ENCODE measurements at places on chromosomes 5 and 9.

GRCh38 chr9:17928228-17928627 lies 349.4 kb downstream of the SH3GL2 start:
- no peak for DNase-seq

GRCh38 chr5:115544043-115544435 lies 536 bp downstream of the FEM1C start:
- DNase-seq: peak; percentile 60

GRCh38 chr9:132099741-132100407 lies 20.2 kb upstream of the MED27 start:
- DNase-seq: no peak

- no peak for DNase-seq
Observed at GRCh38 chr5:1881731-1882336, 891 bp downstream of the IRX4 start.

DNA sequence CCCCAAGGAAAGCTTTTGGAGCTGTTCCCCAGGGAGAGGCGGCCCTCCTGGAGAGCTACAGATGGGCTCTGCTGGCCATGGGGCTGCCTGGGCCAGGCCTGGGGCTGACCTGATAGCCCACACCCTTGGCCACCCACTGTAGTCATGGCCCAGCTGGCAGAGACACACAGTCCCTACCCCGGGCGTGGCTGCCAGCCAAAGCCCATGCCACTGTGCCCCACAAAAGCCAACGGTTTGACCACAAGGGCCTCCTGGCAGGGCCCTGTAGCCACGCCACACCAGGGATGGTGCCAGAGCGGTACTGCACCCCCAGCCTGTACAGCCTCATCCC lies 15.2 kb downstream of the NACC2 start:
- DNase-seq: no peak

- no peak for DNase-seq
Observed at GRCh38 chr5:75368391-75368790, 31.4 kb downstream of the HMGCR start.

DNA sequence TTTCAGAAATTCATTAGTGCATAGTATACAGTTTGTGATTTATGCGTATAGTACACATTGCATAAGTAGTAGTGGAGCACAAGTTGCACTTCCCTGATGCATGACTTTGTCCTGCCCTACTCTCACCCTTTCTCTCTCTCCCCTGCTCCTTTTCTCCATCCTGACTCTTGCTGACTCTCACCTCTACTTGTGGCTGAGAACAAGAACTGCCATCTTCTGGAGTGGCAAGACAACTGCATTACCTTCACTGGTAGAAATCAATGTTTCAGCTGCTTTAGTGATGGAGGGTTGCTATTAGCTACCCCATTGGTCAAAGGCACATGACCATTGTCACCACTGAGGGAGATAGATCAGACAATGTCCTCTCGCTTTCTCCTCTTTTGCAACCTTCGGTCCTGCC lies 26.9 kb downstream of the SPEF2 start:
- DNase-seq: no peak

- DNase-seq: no peak
Observed at GRCh38 chr5:32519508-32519907, 65.8 kb upstream of the SUB1 start.

DNA sequence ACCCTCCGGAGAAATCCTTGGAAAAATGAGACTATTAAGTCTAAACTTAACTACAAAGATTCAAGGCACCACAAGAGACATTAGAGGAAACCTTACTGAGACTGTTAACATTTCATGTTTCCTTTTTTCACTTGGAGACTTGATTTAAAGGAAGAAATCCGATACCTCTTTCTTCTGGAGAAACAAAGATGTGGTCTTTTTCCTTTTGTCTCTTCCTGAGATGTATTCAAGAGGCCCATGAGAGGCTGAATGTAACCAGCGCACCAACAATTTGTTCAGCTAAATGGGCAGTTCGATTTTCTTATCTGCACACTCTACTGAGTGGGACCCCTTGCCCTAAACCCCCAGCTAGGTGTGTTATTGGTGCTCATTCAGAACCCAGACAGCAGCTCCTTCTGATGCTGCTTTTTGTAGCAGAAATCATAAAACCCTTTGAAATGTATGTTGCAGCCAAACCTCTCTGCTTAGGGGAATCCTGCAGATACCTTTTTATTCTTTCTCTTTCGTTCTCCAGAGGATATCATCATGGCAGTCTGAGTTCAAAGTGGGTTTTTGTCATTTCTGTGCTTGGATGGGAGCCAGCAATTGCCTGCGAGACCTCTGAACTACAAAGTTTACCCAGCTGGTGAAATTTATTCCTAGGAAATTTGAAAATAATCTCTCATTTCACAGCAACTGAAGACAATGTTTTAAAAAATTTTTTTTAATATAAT lies 41.9 kb upstream of the ACTBL2 start:
- no peak for DNase-seq

- DNase-seq: no peak
Observed at GRCh38 chr5:171270136-171270535, 38.9 kb upstream of the TLX3 start.

GRCh38 chr9:133994353-133995011 lies 2.4 kb upstream of the VAV2 start:
- peak; percentile 9 for DNase-seq

GRCh38 chr5:1401536-1402138 lies 43.6 kb downstream of the SLC6A3 start:
- DNase-seq: no peak

GRCh38 chr9:134434894-134435506 lies 108.7 kb downstream of the RXRA start:
- no peak for DNase-seq

GRCh38 chr9:104586496-104587180 lies 12.6 kb downstream of the OR13C5 start:
- no peak for DNase-seq

- no peak for DNase-seq
Observed at GRCh38 chr9:115838417-115838816, 315.2 kb upstream of the PAPPA start.

DNA sequence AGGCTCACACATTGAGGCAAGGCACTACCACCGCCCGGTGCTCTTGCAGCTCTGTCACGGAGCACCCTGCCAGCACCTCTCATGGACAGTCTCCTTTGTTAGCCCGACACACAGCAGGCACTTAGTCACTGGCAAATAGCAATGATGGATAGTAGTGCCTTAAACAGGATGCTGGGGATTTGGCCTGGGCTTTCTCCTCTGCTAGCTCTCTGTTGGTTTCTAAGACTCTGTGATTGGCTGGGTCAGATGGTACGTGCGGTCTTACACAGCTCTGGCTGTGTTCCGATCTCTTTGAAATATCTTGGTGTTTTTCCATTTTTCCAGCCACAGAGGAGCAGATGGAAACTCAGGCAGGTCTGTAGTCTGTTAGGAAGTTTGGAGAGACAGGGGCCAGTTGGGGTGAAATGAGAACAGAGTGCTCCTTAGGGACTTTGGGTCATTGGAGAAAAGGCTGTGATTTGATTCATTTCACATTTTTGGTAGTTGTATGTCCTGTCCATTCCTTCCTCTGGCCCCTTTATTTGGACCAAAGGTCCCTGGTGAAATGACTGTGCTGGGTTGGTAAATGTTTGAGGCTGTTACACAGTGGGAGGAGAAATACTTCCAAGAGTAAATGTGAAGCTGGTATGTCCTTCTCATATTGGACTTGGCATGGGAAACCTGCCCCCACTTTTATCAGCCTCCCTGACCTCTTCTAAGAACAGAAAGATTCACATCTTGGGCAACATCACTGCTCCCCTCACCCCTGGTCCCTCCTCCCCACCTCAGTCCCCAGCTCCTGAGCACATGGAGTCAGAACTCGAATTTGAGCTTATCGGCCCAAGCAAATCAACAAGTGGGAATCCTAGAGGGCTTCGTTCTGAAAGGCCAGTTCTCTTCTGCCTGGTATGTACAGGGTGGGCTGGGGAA lies 3.4 kb downstream of the SMIM3 start:
- no peak for DNase-seq

- DNase-seq: peak; percentile 51
Observed at GRCh38 chr9:37753489-37754190, at the start of gene TRMT10B. TRMT10B (plus strand) TSS chr9:37753805; CDS start chr9:37761932, 8,127 bp downstream.

GRCh38 chr5:116382874-116383266 lies 191.8 kb downstream of the SEMA6A start:
- DNase-seq: no peak

DNA sequence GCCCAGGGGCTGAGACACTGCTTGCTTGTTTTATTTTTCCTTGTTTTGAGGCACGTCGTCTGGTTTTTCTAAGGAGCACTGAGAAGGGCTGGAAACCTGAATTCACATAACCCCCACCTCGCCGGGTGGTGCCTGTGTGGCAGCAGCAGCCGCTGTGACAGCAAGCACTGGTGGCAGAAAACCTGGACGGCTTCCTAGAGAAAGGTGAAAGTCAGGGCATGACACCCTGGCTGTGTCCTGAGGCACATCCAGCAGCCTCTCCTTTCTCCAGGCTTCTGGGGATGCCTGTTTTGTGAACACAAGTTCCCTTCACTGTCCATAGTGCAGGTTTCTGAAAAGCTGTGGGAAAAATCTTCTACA lies 29.2 kb downstream of the MRPL36 start:
- no peak for DNase-seq

DNA sequence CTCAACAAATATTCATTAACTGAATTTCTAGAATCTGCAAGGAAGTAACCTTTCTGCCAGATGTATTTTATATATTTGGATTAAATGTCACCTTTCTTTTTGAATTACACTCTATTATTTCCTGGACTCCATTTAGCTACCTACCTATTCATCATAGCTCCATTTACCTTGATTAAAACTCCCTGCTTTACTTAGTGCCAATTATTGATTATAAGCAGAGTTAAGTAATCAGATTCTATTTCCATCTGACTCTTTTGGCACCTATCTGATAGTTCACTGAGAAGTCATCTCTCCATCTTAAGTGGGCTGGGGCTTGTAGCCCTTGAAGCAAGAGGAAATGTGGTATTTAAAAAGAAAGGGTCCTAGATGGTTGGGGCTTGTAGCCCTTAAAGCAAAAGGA lies 88.6 kb downstream of the TRPM3 start:
- DNase-seq: no peak

GRCh38 chr5:78791501-78792100 lies 143.0 kb upstream of the LHFPL2 start:
- no peak for DNase-seq

DNA sequence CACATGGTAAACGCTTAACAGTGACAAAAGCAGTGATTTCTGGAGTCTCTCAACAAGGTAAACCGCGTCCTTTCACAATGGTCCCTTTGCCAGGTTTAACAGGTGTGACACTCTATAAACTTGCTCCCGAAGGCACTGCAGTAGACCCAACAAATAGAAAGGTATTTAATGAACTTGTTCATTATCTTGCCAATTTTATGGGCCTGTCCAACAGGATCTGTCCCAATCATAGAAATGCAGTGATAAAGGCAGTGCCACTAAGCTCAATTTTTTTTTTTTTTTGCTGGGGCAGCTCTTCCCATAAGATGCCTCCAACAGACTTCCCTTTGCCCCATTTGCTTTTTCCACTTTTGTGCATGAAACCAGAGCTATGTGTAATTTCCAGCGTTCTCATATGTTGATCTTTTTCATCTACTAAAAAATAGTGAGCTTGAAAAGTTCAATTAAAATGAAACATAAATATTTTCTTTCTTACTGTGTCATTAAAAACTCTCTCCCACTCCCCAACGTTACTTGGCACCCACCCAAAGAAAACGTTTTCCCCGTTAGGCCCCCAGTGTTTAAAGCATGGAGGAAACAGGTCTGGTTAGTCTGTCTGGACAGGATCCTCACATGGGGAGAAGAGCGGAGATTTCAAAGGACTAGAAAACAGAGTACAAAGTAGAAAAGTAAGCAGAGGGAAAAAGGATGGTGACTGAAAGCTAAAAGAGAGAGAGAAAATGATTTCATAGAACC lies 80.9 kb upstream of the SPATA31D4 start:
- no peak for DNase-seq

DNA sequence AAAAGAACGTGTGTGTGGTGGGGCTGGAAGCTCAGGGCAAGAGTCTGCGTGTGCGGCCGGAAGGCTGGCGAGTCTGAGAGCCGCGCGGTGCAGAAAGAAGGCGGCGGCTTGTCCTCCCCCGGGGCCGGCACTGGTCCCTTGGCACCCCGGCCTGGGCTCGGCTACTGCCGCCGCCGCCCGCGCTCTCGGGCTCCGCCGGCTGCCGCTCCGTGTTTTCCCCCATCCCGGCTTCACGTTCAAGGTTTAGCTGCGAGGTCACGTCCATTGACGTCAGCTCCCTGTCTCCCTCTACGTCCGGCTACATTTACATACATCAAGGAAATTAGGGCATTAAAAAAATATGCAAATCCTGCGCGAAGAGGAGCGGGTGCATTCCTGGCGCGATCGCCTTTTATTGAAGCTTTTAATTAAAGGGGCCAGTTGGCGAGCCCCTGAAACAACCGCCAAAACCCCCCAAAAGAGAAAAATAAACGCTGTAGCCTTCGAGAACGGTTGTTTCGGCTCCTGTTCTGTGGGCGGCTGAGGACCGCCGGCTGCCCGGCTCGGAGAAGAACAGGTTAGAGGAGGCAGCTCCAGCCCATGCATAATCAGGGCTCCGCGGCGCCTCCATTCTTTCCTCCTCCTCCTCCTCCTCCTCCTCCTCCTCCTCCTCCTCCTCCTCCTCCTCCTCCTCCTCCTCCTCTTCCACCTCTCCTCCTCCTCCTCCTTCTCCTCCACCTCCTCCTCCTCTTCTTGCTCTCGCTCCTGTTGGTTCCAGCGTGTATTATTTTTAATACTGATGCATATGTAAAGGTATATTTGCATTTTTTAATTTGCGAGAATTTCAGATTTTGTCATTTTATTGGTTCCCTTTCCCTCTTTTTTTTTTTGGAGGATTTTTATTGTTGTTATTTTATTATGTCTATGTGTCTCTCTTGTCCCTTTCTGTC lies 207.0 kb downstream of the MEF2C start:
- DNase-seq: no peak

DNA sequence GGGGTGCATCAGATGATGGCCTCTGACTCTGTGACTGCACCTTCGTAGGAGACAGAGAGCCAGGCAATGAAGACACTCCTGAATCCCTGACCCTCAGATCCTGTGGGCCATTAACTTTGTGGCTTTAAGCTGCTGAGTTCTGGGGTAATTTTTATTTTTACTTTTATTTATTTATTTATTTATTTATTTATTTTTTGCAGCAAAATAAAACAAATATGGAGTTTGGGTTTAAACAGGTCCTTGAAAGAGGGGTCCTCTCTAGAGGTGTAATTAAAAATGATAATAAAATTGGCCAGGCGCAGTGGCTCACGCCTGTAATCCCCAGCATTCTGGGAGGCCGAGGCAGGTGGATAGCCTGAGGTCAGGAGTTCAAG lies 104.9 kb upstream of the RAPGEF1 start:
- DNase-seq: no peak

GRCh38 chr9:106076711-106077110 lies 382.4 kb downstream of the TMEM38B start:
- no peak for DNase-seq

- DNase-seq: peak; percentile 13
Observed at GRCh38 chr5:94793113-94793815, 174.8 kb downstream of the SLF1 start.

- no peak for DNase-seq
Observed at GRCh38 chr9:3023449-3023848, 179.6 kb upstream of the PUM3 start.

DNA sequence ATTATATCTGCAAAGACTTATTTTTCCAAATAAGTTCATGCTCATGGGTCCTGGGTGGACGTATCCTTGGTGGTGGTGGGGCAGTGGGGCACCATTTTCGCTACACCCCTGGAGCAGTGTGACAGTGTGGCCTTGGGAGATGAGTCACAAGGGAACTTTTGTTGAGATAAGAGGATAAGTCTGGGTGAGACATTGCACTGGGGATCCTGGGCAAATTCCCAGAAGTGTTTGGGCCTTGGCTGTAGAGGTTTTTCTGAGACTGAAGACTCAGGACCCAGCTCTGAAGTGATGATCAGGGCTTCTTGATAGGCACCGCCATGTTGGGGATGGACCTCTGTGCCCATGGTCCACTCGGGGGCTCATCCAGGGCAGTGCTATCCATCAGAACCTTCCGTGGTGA lies 149.4 kb downstream of the MACROH2A1 start:
- DNase-seq: no peak
